ENCODE measurements at places on chromosomes 1 and 21. TPM values are rescaled to one million over a fixed set of nuclear protein-coding genes. Genes with fewer than 3 reads are reported as not detected.
A peak's percentile ranks its signal among the peaks of the same experiment; 100 is the strongest.

- no peak for DNase-seq
Observed at GRCh38 chr1:3645666-3646355, 4.1 kb downstream of the WRAP73 start.

DNA sequence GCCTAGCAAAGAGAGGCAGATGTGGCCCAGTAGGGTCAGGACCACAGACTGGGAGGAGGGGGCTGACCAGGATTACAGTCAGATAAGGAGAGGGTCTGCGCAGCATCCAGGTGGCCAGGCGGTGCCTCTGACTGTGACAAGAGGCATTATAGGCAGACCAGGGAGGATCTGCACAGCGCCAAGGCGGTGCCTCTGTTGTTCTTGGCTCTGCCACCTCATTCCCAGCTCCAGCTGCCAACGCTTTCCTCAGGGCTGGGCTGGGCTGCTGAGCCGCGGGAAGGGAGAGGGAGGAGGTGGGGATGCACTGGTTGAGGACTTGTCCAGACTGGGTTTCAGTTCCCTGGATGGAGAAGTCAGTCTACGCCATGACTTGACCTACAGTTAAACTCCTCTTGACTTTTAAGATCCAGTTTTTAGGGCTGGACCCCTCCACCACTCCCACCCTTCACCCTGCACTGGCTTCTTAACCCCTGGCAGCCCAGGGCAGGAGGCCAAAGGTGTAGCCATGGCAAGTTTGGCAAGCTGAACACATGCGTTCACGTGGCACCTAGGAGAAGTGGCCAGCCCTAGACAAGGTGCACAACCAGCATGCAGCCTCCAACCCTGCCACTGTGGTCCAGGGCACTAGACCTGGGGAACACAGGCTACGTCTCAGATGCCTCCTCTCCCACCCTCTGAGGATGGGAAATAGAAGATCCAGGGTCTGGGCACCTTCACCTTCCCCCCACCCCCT, 4.5 kb upstream of the CRABP2 start:
- DNase-seq = peak; percentile 52

The DIO1 gene
- not detected for total RNA-seq

GRCh38 chr1:115300087-115300876, 37.8 kb downstream of the NGF start:
- no peak for DNase-seq

The PLA2G2D gene
- total RNA-seq = not detected

All from uterus (tissue), 4 donors.